Breast epithelium (tissue), 4 donors: ENCODE measurements at places on chromosomes 2 and 18. TPM values are rescaled to one million over a fixed set of nuclear protein-coding genes. Genes with fewer than 3 reads are reported as not detected.

GRCh38 chr18:78911751-78912283, 67.8 kb upstream of the SALL3 start:
- no peak overlapping the region for H3K4me3 ChIP-seq
- no peak overlapping the region for H3K27ac ChIP-seq
- H3K4me1 ChIP-seq = no peaks in the 10 kb centered on the region
- no peaks in the 10 kb centered on the region for H3K36me3 ChIP-seq
- no peaks in the 10 kb centered on the region for H3K27me3 ChIP-seq
- no peak for DNase-seq

DNA sequence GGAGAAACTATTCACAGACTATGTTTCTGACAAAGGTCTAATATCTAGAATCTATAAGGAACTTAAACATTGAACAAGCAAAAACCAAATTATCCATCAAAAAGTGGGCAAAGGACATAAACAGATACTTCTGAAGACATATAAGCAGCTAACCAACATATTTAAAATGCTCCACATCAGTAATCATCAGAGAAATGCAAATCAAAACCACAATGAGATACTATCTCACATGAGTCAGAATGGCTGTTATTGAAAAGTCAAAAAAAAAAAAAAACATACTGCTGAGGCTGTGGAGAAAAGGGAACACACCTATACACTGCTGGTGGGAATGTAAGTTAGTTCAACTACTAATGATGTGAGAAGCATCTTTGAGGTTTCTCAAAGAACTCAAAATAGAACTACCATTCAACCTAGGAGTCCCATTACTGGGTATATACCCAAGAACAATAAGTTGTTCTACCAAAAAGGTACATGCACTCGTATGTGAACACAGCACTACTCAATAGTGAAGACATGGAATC, 220.4 kb upstream of the TFPI start:
- no peak for DNase-seq
- no peak overlapping the region for H3K27ac ChIP-seq
- no peaks in the 10 kb centered on the region for H3K27me3 ChIP-seq
- H3K4me1 ChIP-seq = no peaks in the 10 kb centered on the region

DNA sequence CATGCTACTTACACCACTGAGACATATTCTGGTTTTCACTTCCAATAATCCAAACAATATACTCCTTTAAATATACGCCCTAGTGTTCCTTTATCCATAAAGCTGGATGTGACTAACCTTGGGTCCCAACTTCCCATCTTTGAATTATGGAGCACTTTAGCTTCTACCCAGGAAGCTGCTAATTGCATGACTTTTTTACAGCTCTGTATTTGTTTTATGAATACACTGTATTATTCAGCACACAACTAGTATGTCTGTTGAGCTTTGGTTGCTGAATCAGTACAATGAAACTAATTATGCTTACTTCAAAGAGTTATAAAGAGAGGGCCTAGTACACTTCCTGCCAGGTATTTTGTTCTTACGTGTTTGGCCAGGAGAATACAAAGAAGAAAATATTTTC, 118.5 kb downstream of the BAZ2B start:
- H3K4me3 ChIP-seq = no peak overlapping the region
- H3K36me3 ChIP-seq = no peaks in the 10 kb centered on the region
- no peaks in the 10 kb centered on the region for H3K27me3 ChIP-seq
- no peaks in the 10 kb centered on the region for H3K4me1 ChIP-seq

- H3K36me3 ChIP-seq = no peaks in the 10 kb centered on the region
- no peak overlapping the region for H3K27ac ChIP-seq
- DNase-seq = no peak
- no peaks in the 10 kb centered on the region for H3K27me3 ChIP-seq
- no peak overlapping the region for H3K4me3 ChIP-seq
Measured at GRCh38 chr2:220767591-220768255, 804.4 kb downstream of the EPHA4 start.

GRCh38 chr2:118065015-118065706, 23.1 kb upstream of the INSIG2 start:
- no peak overlapping the region for H3K27ac ChIP-seq
- no peak overlapping the region for H3K4me3 ChIP-seq
- no peaks in the 10 kb centered on the region for H3K36me3 ChIP-seq
- H3K4me1 ChIP-seq = no peaks in the 10 kb centered on the region
- no peaks in the 10 kb centered on the region for H3K27me3 ChIP-seq

- H3K27me3 ChIP-seq = no peaks in the 10 kb centered on the region
- no peaks in the 10 kb centered on the region for H3K4me1 ChIP-seq
- no peak for DNase-seq
- H3K4me3 ChIP-seq = no peak overlapping the region
- no peak overlapping the region for H3K27ac ChIP-seq
- H3K36me3 ChIP-seq = no peaks in the 10 kb centered on the region
Measured at GRCh38 chr2:69493268-69493667, 56.0 kb upstream of the NFU1 start.

- no peak for DNase-seq
- H3K27ac ChIP-seq = peak overlapping the region; percentile 78
- H3K4me3 ChIP-seq = no peak overlapping the region
Measured at GRCh38 chr2:181516992-181517391, 59.8 kb downstream of the ITGA4 start.

GRCh38 chr2:10382354-10383061, 65.6 kb downstream of the ODC1 start:
- H3K27ac ChIP-seq = no peak overlapping the region
- H3K27me3 ChIP-seq = no peaks in the 10 kb centered on the region
- no peaks in the 10 kb centered on the region for H3K36me3 ChIP-seq
- H3K4me3 ChIP-seq = no peak overlapping the region

- no peak overlapping the region for H3K4me3 ChIP-seq
- H3K4me1 ChIP-seq = no peaks in the 10 kb centered on the region
- H3K27me3 ChIP-seq = no peaks in the 10 kb centered on the region
- no peak for DNase-seq
- H3K27ac ChIP-seq = no peak overlapping the region
Measured at GRCh38 chr2:144402251-144402650, 117.7 kb downstream of the ZEB2 start.

DNA sequence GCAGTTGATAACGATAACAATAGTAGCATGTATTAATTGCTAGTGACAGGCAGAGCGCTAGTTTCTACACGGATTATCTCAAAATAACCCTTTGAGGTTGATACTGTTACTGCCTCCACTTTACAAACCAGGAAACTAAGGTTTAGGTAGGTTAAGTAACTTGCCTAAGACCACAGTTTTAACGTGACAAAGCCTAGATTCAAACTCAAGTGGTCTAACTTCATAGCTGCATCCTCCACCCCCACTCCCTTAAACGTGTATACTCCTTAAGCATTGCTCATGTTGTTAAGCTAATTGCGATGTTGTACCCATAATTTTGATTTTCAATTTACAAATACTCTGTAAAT, 1.2 kb downstream of the ME2 start:
- H3K27ac ChIP-seq = no peak overlapping the region
- peak overlapping the region; percentile 94 for H3K4me3 ChIP-seq
- peaks cover 11% of the 10 kb centered on the region for H3K4me1 ChIP-seq

The CIB4 gene
- not detected for total RNA-seq

The SNORC gene
- 0.32 TPM for total RNA-seq

The ERICH2 gene
- not detected for total RNA-seq

The CHAC2 gene
- 5.1 TPM for total RNA-seq

The PLEK gene
- 20.5 TPM for total RNA-seq

The SRD5A2 gene
- not detected for total RNA-seq
